AG08396 (cell line): ENCODE measurements at places on chromosomes 16 and 17.

DNA sequence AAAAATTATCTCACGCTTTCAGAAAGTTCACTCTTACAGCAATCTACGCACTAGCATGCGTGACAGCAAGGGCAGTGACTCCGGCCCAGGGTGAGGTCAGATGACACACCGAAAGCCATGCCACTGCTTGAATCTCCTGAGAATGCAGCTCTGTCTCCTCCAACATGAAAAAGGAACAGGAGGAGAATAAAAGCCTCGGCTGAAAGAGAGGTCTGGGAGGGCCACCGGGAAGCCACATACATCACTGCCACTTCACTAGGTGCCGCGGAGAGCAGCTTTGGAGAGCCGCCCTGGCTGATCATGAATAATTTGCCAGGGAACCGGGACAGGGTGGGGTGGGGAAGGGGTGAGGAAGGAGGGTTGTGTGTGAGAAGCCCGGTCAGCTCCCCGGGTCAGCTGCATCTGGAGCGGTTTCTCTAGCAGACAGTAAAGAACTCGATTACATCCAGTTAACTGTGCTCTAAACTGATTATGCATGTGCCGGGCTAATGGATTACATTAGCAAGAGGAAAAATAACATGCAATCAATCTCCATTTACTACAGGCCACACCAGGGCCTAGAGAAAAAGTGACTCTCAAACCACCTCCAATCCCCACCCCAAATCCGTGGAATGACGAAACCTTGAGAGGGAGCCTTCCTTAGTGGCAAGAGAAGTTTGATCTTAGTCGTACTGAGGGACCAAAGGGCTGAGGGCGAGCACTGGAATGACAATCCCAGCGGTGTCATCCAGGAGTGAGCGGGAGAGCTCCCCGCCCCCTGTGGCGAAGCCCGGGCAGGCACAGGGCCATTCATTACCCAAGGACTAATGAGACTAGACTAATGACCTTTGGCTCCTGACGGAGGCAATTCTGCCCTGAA lies 100.3 kb downstream of the ZFHX3 start:
- no peak for DNase-seq

DNA sequence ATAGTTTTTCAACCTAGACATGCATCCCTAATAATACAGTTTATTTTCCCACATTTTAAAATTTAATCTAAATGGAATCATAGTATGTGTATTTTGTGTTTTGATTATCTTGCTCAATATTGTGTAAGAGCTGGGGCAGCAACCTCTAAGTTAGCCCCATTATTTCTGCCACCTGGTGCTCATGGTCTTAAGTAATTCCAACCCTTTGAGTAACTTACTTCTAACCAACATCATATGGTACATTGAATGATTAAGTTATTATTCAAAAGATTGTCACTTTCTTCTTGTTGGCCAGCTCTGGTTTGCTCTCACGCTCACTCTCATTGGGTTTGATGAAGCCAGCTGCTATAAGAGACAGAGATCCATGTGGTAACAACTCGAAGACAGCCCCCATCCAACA lies 3.9 kb upstream of the KRTAP4-3 start:
- no peak for DNase-seq

GRCh38 chr16:75644240-75645012 lies 3.0 kb downstream of the KARS1 start:
- DNase-seq, result no peak

- no peak for DNase-seq
These were observed 45.5 kb downstream of the C16orf82 start for GRCh38 chr16:27112093-27112811.

GRCh38 chr16:78549366-78549765 lies 449.9 kb downstream of the WWOX start:
- no peak for DNase-seq

DNA sequence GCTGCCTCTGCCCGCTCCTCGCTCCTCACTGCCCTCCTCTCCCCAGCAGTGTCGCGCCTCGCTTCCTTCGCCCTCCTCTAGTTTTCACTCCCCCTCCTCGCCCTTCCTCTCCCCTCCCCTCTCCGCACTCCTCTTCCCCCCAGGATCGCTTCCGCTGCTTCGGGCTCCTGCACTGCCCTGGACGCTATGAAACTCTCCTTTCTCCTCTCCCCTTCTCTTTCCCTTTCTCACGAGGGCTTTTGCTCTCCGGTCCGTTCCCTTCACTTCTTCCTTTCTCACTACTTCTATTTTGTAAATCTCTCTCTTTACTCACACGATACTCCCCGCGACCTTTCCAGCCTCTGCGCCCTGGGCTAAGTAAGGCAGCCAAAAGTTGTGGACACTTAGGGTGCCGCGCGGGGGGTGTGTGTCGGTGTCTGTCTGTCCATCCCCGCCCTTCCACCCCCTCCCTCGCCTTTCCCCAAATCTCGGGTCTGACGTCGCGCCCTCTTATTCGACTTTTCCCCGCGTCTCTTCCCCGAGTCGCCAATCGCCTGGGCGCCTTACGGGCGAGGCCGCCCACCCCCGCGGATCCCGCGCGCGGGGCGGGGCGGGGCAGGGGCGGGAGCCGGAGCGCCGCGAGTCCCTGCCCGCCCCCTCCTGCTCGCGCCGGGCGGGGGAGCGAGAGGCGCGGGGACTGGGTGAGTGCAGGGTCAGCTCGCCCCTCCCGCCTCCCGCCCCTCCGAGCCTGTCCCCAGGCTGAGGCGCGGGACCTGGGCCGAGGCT lies at the start of gene IRX3:
TSS of gene IRX3 (minus strand) at position 422 of the 765 bp plus-strand sequence. CDS start 737 bp downstream, outside the sequence.
- peak; percentile 81 for DNase-seq

DNA sequence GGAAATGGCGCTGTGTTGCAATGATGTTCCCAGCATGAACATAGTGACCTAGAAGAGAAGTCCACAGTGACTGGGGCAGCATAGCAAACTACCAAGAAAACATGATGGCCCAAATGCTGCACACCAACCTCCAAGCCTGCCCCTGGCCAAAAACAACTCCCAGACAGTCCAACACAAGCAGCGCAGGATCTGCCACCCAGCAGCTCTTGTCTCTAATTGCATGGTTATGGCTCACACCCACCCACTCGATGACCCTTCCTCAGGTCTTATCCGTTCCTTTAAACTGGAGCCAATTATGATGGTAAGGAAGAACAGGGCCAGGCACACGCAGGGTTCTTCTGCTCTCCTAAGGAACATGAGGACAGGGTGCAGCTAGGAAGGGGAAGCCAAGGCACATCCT lies 2.9 kb downstream of the MRPL27 start:
- no peak for DNase-seq
